Cortex of kidney (tissue), 1 donor: ENCODE measurements at places on chromosomes 3 and 15.

DNA sequence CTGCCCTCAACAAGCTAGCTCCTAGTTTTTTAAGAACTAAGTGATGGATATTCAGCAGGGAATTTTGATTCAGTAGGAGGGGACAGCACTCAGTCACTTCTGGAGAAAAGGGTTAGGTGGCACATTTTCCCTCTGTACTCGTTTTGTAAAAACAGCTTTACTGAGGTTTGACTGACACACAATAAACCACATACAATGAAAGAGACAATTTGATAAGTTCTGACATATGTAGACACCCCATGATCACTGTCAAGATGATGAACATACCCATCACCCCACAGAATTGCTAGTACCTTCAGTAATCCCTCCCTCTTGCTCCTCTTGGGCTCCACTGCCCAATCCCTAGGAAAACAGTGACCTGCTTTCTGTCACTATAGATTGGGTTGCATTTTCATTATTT lies 29.0 kb upstream of the PLAAT1 start:
- DNase-seq: no peak

- no peak for DNase-seq
Observed at GRCh38 chr15:47184003-47184907, 533.0 kb upstream of the SEMA6D start.

- no peak for DNase-seq
Observed at GRCh38 chr15:57887825-57888224, 177.7 kb downstream of the ALDH1A2 start.

DNA sequence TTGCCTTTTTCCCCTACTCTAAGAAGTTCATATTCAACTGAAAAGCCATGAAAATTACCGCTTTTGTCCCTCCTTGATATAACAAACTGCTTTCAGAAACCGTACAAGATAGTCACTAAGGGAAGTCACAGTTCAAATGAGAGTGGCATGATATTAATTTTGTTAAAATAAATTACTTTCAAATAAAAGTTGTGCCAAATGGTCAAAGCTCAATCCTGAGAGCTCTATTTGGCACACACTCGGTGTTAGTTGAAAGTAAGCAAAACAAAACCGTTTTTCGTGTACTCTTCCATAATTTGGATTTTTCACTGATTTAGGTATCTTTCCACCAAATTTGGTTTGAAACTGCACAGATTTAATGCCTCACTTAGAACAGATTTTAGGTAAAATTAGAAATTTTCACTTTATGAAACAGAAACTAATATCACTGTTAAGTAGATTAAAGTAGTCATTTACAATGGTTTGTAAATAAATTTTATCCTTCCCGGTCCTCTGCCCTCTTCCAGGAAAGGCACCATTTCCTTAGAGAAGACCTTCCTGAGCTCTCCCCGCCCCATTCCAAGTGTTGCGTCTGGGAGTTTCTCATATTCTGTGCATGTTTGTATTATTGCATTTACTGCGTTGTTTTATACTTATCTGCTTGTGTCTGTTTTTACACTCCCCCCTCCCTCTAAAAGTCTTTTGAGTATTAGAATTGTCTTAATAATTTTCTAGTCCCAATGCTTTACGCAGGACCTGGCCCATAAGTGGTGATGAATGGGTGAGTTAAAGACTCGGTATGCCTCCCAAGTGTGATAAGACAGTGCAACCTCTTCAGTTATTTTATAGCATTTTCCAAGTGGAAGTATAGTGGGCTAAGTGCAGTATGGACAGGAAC lies 853 bp downstream of the TCAIM start:
- DNase-seq: no peak

GRCh38 chr3:177574222-177574856 lies 377.1 kb upstream of the TBL1XR1 start:
- no peak for DNase-seq

DNA sequence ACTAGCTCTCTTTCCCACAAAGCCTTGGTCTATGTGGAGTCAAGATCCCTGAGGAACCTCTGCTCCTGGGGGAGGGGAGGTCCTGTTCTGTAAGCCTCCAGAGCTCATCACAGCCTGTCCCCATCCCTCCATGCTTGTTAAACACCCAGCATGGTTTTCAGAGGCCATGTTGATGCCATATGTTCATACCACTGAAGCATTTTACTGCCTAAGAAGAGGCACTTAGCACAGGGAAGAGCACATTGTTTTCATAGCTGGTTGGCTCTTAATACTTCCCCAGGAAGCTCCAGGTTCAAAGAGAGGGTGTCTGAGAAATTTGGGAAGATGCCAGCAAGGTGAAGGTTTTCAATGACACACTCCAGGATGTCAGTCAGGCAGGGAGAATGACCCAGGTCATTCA lies 25.6 kb downstream of the CPNE4 start:
- DNase-seq: no peak

- DNase-seq: no peak
Observed at GRCh38 chr15:88312941-88313579, 56.5 kb upstream of the NTRK3 start.

- DNase-seq: no peak
Observed at GRCh38 chr3:52866427-52866826, 30.9 kb downstream of the STIMATE start.
